ENCODE measurements at places on chromosomes 2 and 18.

GRCh38 chr2:16128746-16129610 lies 188.6 kb downstream of the MYCN start:
- DNase-seq = no peak

DNA sequence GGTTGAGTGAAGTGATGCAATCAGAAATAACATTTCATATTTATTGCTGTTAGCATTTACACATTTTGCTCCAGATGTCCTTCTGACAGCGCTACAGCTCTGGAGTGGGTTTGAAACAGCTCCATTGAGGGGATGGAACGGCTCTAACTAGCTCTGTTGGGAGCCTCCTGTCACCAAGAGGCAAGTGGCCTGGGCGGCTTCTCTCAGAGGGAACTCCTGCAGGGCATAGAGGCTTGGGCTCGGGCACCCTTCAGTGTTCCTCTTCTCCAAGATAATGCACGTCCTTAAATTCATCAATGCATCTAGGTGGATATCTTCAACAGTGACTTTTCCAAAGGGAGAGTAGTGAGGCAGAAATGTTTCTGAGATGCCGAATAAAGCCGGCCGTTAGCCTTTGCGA lies 122.5 kb downstream of the CNTNAP5 start:
- no peak for DNase-seq

GRCh38 chr18:62672600-62672999 lies 42.7 kb upstream of the PHLPP1 start:
- DNase-seq = no peak

GRCh38 chr18:45163871-45164270 lies 451.4 kb upstream of the SLC14A2 start:
- no peak for DNase-seq

GRCh38 chr18:24300703-24301102 lies 96.9 kb downstream of the OSBPL1A start:
- no peak for DNase-seq
